Transverse colon (tissue), 4 donors: ENCODE measurements at places on chromosomes 12 and 14. TPM values are rescaled to one million over a fixed set of nuclear protein-coding genes. Genes with fewer than 3 reads are reported as not detected.

GPRC5D gene
- total RNA-seq = 0.48 TPM

MANSC4 gene
- not detected for total RNA-seq

PDE3A gene
- 150 TPM for total RNA-seq

CLEC1B gene
- not detected for total RNA-seq

TESPA1 gene
- total RNA-seq = 1.6 TPM

OTUB2 gene
- total RNA-seq = 2.7 TPM

IGFBP6 gene
- 91.8 TPM for total RNA-seq

GLT1D1 gene
- total RNA-seq = not detected

SOX5 gene
- total RNA-seq = 3.4 TPM

NAV3 gene
- total RNA-seq = 10.6 TPM

SLC41A2 gene
- 136 TPM for total RNA-seq

NRIP2 gene
- 0.14 TPM for total RNA-seq

SLC39A5 gene
- total RNA-seq = 265 TPM

VRTN gene
- total RNA-seq = not detected

PPP4R4 gene
- not detected for total RNA-seq

VRK1 gene
- not detected for total RNA-seq

LMNTD1 gene
- not detected for total RNA-seq

ABCC9 gene
- 10.2 TPM for total RNA-seq

ART4 gene
- 0.68 TPM for total RNA-seq

TMPRSS12 gene
- not detected for total RNA-seq

CCDC175 gene
- 0.27 TPM for total RNA-seq

BCL2L2 gene
- 41.3 TPM for total RNA-seq

GPR135 gene
- 5.2 TPM for total RNA-seq

LALBA gene
- not detected for total RNA-seq

INF2 gene
- 187 TPM for total RNA-seq

DHRS7 gene
- 154 TPM for total RNA-seq

C1S gene
- 191 TPM for total RNA-seq

KRT86 gene
- total RNA-seq = not detected

PPP1R36 gene
- 2.4 TPM for total RNA-seq

CLEC9A gene
- not detected for total RNA-seq

OR11H6 gene
- total RNA-seq = not detected

DNAI7 gene
- total RNA-seq = not detected

SLCO1B1 gene
- not detected for total RNA-seq

PRKD1 gene
- total RNA-seq = 3.5 TPM

RDH12 gene
- total RNA-seq = not detected

FSCB gene
- total RNA-seq = not detected

CD163L1 gene
- total RNA-seq = 3.4 TPM

COCH gene
- 2.5 TPM for total RNA-seq

OTX2 gene
- not detected for total RNA-seq

CDKL1 gene
- 15.3 TPM for total RNA-seq

TMED8 gene
- 5.0 TPM for total RNA-seq

TTC9 gene
- total RNA-seq = not detected

TMEM132D gene
- total RNA-seq = not detected

STAB2 gene
- 1.9 TPM for total RNA-seq

CDK4 gene
- total RNA-seq = 40.3 TPM

MMP17 gene
- 23.6 TPM for total RNA-seq

ESR2 gene
- not detected for total RNA-seq

RNASE7 gene
- total RNA-seq = not detected

LIN52 gene
- total RNA-seq = 4.1 TPM

SERPINA9 gene
- not detected for total RNA-seq

DLGAP5 gene
- 11.5 TPM for total RNA-seq

PLEKHD1 gene
- 0.14 TPM for total RNA-seq

DDN gene
- total RNA-seq = not detected

ETFBKMT gene
- total RNA-seq = 3.8 TPM
